ENCODE measurements at places on chromosomes 5 and 9. TPM values are rescaled to one million over a fixed set of nuclear protein-coding genes. Genes with fewer than 3 reads are reported as not detected.

- H3K27ac ChIP-seq = peak overlapping the region; percentile 60
- no peaks in the 10 kb centered on the region for H3K27me3 ChIP-seq
- H3K36me3 ChIP-seq = no peaks in the 10 kb centered on the region
- H3K4me3 ChIP-seq = no peak overlapping the region
- DNase-seq = peak; percentile 94
Observed at GRCh38 chr5:173880306-173880985, 7.7 kb upstream of the CPEB4 start.

DNA sequence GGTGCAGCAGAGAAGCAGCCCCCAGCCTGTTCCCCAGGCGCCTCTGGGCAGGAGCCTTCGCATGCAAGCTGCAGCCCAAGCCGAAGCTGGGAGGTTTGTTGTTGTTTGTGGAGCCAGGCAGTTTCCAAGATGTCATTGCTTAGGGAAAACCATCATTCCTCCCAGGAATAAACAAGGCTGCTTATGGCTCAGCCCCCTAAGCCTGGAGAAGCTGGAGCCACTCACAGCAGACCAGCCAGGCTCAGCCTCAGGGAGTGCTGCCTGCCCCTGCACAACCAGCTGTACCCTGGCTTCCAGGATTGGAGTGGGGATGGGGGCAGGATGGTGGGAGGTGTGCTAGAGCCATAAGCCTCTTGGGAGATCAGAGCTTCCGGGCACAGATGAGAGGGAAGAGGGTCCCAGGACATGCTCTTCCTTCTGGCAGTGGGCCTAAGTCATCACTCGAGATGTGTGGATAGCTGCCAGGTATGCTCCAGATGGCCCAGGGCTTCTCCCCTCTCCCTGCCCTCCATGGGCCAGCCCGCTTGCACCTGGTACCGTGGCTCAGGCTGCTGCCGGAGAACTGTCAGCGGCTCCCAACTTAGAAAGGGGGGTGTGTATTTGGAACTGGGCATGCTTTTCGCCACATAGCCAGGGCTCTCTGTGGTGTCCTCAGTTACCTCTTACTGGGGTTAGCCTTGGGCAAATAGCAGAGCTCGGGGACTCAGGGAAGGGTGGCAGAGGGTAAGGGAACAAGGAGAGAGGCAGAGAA is 105.2 kb downstream of the RGS3 start:
- H3K27ac ChIP-seq = no peak overlapping the region
- DNase-seq = no peak
- H3K4me3 ChIP-seq = no peak overlapping the region
- no peaks in the 10 kb centered on the region for H3K36me3 ChIP-seq

DNA sequence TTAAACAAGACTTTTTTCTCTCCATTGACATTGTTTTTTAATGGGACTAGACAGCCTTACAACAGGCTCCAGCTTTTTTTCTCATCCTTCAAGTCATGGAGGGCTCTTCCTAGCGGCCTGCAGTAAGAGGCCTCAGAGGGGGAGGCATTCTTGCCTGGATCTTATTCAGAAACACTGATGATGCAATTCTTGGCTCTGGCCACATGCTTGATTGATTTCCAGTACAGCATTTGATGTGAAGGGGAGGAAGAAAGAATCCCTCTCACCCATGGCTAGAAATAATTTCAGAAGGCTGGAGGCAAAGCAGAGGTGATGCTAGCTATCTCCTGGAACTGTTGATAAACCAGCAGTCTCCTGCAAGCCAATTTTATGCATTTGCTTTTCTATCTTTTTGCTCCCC is 324.8 kb downstream of the PRELID2 start:
- H3K27ac ChIP-seq = peak overlapping the region; percentile 73
- H3K4me3 ChIP-seq = no peak overlapping the region
- H3K36me3 ChIP-seq = no peaks in the 10 kb centered on the region
- no peaks in the 10 kb centered on the region for H3K27me3 ChIP-seq

DNA sequence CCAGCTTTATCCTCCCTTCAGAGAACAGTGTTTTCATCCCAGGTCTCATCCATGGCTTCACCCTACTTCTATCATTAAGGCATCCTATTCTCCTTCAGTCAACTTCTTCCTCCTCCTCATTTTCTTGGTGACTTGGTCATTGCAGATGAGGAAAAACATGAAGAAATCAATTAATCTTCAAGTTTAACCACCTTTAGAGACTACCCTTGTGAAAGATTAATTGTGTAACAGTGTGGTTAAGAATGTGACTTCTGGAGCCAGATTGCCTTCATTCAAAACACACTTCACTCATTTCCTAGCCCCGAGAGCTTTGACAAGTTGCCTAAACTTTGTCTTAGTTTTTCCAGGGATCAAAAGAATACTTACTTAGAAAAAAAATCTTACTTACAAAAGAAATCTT is 110.0 kb downstream of the STK32A start:
- H3K27ac ChIP-seq = no peak overlapping the region
- no peaks in the 10 kb centered on the region for H3K4me1 ChIP-seq
- no peak overlapping the region for H3K4me3 ChIP-seq
- DNase-seq = no peak

GRCh38 chr9:93891050-93891449 is 64.1 kb downstream of the BARX1 start:
- no peak overlapping the region for H3K27ac ChIP-seq
- no peaks in the 10 kb centered on the region for H3K27me3 ChIP-seq
- H3K4me3 ChIP-seq = no peak overlapping the region

The PCDHGB1 gene
- 0.16 TPM for polyA plus RNA-seq

DNA sequence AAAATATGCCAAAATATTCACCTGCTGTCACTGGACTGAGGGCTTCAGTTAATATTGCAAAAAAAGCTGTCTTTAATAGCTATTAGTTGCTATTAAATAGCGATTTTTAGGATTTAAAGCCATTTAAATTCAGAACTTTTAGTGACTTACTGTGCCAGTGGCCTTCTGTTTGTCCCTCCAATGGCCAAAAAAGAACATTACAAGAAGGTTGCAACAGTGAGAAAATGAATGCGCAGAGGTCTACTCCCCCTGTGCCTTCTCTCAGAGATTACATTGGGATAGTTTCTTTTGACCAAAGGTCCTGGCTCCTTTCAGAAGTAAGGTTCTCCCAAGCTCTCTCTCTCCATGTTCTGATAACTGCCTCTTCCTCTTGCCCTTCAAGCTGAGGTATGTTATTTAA is 930.3 kb upstream of the ARRDC3 start:
- peaks cover 15% of the 10 kb centered on the region for H3K4me1 ChIP-seq
- H3K27me3 ChIP-seq = no peaks in the 10 kb centered on the region
- no peak overlapping the region for H3K27ac ChIP-seq

- no peaks in the 10 kb centered on the region for H3K27me3 ChIP-seq
- peak overlapping the region; percentile 36 for H3K27ac ChIP-seq
- peak; percentile 94 for DNase-seq
- no peaks in the 10 kb centered on the region for H3K36me3 ChIP-seq
Observed at GRCh38 chr5:83095957-83096539, 18.7 kb downstream of the XRCC4 start.

GRCh38 chr5:37506722-37507121 is 127.6 kb downstream of the WDR70 start:
- H3K4me3 ChIP-seq = no peak overlapping the region
- DNase-seq = no peak
- no peaks in the 10 kb centered on the region for H3K36me3 ChIP-seq

DNA sequence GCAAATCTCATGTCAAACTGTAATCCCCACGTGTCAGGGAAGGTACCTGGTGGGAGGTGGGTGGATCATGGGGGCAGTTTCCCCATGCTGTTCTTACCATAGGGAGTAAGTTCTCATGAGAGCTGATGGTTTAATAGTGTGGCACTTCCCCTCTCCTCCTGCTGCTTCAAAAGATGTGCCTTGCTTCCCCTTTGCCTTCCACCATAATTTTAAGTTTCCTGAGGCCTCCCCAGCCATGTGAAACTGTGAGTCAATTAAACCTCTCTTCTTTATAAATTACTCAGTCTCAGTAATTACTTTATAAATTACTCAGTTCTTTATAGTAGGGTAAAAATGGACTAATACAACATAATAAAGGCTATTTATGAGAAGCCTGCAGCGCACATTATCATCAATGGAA is 7.1 kb upstream of the CNTRL start:
- H3K27me3 ChIP-seq = no peaks in the 10 kb centered on the region
- no peak overlapping the region for H3K4me3 ChIP-seq

DNA sequence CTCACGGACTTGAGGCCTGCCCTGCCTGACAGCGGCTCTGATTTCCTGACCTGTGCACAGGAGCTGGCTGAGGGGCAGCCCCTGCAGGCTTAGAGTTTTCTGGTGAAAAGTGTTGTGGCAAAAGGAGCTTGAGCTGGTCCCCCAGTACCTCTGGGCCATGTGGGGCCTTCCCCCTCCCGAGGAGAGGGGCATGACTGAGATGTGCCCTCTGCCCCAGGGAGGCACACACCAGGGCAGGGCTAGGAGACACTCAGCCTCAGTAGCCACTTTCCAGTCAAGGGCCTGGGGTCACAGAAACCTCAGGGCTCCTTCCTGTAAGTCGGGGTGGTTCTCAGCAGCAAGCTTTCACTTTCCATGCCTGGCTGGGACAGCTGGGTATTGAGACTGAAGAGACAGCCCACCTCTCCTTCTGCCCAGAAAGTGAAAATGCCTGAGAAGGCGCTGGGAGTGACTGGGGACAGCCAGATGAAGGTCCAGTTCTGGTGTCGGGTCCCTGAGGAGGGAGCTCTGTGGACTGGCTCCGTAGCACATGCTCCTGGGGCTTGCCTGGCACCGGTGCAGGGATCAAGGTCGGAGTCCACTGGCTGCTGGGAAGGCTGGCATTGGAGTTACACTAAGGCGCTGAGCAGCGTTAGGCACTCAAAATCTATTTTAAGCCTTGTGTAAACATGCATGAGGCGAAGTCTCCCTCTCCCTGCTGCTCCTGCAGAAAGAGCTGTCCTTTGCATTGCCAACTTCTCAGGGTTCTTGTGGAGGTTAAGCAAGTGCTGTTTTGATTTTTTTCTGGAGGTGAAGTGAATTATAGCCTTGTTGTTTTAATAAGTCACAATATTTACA is 394.9 kb downstream of the GADD45G start:
- H3K4me1 ChIP-seq = no peaks in the 10 kb centered on the region
- H3K27me3 ChIP-seq = 0 out of 2 replicates have a peak, but pooled peaks cover 7% of the 10 kb centered on the region
